ENCODE measurements at places on chromosomes 7 and 10.

DNA sequence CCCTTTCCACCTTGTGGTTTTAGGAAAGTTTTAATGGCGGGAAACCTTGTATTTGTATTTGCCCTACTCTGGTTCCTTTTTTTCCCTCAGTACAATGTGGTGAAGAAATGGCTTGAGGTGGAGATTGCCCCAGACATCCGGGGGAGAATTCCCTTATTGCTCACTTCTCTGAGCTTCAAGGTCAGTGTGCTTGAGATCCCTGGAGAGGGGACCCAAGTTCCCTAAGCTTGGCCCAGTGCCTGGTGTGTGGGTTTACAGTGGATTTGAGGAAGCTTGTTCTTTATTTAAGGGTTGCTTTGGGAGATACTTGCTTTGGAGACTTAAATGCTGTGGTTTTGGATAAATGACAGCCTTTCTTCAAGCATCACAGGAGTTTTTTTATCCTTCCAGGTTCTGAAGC, 18.3 kb downstream of the CALHM2 start:
- no peak for DNase-seq

GRCh38 chr7:151856516-151856915, 20.4 kb downstream of the PRKAG2 start:
- DNase-seq, result no peak

DNA sequence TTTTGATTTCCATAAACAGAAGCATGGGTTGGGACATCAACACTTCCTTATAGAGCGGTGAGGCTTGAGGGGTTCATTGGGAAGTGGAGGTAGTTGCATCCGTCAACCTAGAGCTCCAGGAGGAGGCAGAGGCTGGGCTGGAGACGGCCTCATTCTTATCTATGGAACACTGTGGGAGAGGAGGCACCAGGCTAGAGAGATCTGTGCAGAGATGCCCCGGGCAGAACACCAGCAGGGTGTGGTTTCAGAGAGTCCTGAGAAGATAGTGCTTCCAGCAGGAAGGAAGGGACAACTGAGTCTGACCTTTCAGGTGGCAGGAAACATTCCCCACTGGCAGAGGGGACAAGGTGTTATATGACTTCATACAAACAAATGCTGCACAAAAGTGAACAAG, 56.7 kb downstream of the TCERG1L start:
- DNase-seq, result no peak

- no peak for DNase-seq
Measured at GRCh38 chr10:30647089-30647488, 17.5 kb upstream of the LYZL2 start.

DNA sequence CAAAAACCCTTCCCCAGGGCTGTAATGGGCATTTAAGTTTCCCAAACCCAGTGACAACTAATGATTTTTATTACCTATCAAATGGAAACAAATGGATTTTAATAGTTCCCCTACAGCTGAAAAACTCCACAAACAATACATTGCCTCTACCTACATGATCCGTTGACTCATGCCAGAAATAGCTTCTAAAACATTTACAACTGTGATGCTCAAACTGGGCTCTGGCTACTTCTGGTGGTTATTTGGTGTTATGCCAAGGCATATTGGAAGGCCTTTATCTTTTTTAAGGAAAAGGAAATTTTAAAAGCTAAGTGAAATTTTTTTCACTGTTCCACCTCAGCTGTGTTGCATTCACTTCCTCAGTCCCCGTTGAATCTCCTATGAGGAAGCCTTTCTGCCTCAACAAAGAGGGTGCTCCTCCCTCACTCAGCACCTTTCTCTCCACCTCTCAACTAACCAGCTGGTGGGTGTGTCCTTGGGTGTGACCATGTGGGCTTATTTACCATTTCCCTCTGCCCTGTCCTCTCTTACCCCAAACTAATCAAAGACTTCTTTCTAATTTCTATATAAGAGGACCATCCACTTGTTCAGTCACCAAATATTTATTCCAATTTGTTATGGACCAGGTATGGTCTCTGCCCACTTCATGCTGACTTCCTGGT, 82.9 kb downstream of the PRTFDC1 start:
- no peak for DNase-seq

- DNase-seq, result no peak
Measured at GRCh38 chr7:51267169-51267568, 49.4 kb downstream of the COBL start.

GRCh38 chr7:150986099-150986512, 4.7 kb upstream of the NOS3 start:
- DNase-seq, result no peak

DNA sequence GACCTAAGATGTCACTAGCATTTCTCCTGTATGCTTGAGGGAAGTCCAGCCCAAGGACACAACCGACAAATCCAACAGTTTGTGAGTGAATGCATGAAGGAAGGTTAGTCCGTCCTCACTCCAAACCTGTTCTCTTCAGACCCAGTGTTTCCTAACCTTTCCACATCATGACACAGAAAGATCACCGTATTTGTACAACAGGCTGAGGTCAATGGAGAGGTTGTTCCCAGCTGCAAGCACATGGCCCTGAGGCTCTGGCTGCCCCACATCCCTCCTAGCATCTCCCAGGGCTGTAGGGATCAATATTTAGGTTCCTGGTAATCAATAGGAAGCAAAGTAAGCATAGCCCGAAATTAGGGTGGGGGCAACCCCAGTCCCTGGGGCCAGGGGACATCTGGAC, 227.9 kb downstream of the PLXNA4 start:
- no peak for DNase-seq

DNA sequence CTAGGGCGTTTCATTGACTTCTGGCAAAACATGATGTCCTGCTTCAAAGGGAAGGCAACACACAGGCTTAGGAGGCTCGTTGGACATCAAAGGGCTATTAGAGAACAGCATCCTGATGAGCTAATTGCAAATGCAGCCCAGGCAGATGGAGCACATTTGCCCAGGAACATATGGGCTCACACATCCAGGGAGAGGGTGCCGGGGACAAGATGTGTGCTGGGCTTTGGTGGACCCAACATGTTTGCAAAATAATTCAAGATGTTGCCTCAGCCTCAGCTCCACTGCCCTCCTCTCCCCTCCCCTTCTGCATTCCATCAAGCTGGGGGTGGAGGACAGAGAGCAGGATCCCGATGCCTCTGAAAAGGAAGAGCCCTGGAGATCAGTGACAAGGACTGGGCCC, 217.1 kb upstream of the ZMIZ1 start:
- no peak for DNase-seq

GRCh38 chr10:22713853-22714478, 412 bp downstream of the PIP4K2A start:
- DNase-seq, result no peak

GRCh38 chr10:52212062-52212461, 102.0 kb upstream of the DKK1 start:
- DNase-seq, result no peak

DNA sequence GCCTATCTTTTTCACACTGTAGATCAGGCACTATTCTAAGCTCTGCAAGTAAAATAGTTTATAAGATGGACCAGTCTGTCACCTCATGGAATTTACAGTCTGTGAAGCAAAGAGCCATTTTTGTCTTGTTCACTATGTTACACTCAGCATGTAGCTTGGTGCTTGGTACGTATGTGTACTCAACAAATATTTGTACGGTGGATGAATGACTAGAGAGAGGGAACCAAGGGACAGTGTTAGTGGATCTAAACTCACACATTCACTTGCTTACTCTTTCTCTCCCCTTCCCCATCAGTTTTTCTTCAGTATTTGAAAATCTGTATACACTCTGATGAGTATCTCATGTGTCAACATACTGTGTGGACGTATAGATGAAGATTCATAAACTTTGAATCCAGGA, 45.9 kb downstream of the PTF1A start:
- DNase-seq, result no peak

DNA sequence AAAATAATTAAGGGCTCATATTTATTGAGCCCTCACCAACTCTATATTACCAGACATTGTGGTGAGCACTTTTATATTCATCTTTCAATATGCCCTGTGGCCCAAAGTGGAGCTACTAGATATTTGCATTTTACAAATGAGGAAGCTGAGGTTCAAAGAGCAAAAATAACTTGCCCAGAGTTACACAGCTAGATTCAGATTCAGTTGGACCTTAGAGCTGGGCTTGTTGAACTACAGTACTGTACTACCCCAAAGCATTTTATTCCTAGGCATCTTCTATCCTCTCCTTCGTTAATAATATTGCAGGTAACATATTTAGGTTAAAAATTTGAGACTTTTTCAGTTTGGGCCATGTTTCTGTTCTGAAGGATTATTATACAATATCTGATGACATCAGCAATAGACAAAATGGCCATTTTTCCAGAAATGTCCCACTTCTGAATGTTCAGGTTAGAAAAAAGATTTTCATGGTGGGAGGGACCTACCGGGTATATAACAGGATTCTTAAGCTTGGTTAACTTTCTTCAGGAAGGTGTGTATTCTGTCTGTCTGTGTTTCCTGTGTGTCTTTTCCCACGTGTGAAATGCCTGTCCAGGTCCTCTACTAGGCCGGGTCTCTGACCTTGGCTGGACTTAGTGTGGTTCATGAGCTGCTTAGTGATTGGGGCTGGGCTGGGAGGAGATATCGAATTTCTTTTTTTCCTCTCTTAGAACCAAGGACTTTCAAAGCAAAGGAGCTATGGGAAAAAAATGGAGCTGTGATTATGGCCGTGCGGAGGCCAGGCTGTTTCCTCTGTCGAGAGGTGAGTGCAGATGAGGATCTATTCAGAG, 13.6 kb downstream of the PRXL2A start:
- DNase-seq, result no peak

DNA sequence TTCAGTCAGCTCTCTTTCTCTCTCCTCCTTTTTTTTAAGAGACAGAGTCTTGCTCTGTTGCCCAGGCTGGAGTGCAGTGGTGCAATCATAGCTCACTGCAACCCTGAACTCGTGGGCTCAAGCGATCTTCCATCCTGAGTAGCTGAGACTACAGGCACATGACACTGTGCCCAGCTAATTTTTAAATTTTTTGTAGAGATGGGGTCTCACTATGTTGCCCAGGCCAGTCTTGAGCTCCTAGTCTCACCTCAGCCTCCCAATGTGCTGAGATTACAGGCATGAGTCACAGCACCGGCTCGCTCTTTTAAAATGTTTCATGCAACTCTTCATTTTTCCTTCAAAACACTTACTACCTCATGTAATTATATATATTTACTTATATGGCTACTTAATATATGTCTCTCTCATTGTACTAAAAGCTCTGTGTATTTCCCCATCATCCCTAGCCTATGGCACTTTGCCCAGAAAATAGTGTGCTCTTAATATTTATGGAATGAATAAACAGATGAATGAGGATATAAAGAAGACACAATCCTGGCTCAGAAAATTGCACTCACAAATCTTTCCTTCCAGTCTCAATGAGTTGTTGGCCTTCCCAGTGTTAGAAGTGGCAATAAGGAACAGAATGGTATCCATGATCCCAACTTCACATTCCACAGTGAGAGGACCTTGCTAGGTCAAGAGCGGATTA, 33.9 kb downstream of the EBLN1 start:
- DNase-seq, result no peak
